Pons (tissue), 1 donor: ENCODE measurements at places on chromosomes 4 and X.

DNA sequence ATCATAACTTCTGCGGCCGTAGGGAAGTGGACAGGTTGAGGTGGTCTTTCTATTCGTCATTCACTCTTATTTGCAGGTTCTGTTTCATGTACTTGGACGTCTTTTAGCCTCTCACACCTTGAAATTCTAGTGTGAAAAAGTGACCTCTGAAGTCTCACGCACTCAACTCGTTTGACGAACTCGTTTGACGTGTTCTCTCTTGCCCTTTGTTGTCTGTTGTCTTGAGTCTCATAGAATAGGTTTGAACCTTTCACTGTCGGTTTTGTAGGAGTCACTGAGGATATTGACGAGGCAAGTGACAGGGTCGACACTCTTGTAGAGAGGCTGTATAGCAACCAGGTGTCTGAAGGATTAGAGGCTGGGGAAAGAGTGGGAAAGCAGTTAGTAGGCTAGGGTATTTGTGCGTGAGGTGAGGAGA lies 1.1 kb upstream of the PGRMC2 start:
- DNase-seq = peak; percentile 58

- no peak for DNase-seq
Observed at GRCh38 chr4:41541687-41542094, 3.7 kb downstream of the LIMCH1 start.

GRCh38 chrX:1719270-1719669 lies 104.4 kb downstream of the ASMT start:
- DNase-seq = no peak

GRCh38 chrX:140360284-140360683 lies 144.6 kb downstream of the SOX3 start:
- DNase-seq = no peak

DNA sequence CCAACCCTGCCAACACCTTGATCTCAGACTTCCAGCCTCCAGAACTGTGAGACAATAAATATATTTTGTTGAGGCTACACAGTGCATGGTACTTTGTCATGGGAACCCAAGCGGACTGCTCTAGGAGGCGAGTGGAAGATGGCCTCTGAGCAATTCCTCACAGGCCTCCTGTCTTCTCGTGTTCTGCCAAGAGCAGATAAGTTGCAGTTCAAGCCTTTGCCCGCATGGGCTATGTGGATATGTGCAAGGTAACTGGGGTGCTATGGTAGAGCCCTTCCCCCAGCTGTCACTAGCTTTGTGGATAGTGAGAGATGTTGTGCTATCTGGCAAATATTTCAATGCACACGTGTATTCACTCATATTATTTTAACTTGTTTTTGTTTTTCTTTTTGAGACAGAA lies 156.0 kb upstream of the BCOR start:
- no peak for DNase-seq

- DNase-seq = no peak
Observed at GRCh38 chrX:136541294-136541693, 9.3 kb downstream of the VGLL1 start.

- no peak for DNase-seq
Observed at GRCh38 chrX:40325161-40325560, 227.4 kb upstream of the BCOR start.
